ENCODE measurements at places on chromosomes 5 and 9.

DNA sequence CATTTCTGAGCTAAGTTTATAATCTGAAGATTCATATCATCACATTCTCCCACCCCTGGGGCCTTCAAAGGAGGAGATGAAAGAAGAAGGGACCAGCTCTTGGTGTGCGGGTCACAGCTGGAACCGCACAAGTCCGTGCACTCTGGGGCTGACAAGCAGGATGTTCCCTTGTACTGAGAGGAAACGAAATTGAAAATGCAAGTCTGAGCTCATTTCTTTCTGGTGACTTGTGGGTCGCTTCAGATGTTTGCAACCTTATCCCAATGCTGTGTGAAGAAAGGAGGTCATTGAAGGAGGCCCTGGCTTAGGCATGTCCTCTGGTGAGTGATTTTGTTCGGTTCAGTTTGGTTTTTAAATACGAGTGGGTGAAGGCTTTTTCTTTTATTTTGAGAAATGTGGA is 59.6 kb downstream of the C9orf152 start:
- DNase-seq, result no peak

GRCh38 chr5:15676591-15676990 is 176.6 kb downstream of the FBXL7 start:
- no peak for DNase-seq

GRCh38 chr9:70563431-70564204 is 149.2 kb upstream of the KLF9 start:
- no peak for DNase-seq

DNA sequence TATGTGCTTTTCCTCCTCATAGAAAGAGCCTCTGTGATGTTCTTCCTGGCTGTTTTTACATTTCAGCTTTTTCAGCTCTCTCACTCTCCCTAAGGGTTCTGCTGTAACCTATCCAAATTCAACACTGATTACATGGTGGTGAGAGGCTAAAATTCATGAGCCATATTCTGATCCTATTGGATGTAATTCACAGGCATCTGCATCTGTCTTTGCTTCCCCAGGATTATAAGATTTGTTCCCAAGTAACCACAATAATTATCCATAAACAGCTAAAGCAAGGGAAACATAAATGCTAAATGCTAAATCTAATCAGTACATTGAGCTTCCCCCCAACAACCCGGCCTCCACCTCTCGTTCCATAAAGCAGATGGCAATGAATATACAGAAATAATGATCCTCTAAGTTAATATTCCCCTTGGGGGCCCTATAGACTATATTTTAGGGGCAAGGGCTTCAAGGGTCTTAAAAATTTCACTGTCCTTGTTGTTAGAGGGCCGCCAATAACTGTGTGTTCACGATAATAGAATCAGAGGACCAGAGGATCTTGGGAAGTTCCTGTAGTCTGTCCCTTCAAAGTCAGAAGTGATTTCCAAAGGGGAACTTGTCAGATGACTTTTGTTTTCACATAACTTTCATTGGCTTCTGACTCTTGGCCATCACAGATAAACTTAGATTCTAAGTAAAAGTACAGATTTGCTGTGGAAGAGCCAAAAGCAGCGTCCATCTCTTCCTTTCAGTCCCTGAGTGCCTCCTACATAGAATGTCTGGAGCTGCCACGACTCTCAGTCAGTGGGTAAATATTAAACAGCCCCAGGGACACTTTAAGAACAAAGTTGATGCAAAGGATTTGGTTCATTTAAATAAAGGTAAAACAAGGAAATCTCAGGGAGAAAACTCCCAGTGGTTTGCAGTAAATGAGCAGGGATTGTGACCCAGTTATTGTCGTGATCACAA is 125.6 kb downstream of the ALDH1A1 start:
- DNase-seq, result no peak

DNA sequence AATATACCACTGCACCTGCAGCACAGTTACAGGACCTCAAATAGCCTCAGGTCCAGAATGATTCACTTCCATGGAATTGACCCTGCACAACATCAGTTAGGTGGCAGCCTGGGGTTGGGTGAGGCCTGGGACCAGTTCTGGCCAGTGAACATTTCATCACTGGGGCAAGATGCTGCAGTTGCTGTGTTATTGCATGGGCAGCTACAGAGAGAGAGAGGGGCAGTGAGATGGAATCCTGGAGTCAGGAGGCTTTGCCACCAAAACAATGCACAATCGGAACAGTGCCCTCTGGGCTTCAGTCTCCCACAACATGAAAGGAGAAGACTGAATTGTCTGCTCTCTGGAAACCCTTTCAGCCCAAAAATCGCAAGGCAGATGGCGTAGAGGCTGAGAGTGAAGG is 51.8 kb downstream of the SH3TC2 start:
- no peak for DNase-seq

- no peak for DNase-seq
These were observed 11.3 kb downstream of the CTXN3 start for GRCh38 chr5:127660047-127660733.

DNA sequence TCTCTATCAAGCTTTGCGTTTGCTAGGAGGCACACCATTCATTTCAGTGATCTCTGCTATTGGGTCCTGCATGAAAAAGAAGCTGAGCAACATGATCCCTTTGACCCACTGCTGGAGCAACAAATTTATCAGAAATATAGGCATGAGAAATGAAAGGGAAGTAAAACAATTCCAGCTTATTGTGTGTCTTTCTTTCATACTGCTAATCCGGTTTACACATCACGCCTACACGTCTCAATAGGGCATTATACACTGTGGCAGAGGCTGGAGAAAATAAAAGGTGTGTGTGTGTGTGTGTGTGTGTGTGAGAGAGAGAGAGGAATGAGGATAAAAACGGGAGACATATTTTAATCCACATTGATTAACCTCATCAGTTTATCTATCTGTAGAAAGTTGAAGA is 2.4 kb downstream of the PTCH1 start:
- DNase-seq, result no peak

DNA sequence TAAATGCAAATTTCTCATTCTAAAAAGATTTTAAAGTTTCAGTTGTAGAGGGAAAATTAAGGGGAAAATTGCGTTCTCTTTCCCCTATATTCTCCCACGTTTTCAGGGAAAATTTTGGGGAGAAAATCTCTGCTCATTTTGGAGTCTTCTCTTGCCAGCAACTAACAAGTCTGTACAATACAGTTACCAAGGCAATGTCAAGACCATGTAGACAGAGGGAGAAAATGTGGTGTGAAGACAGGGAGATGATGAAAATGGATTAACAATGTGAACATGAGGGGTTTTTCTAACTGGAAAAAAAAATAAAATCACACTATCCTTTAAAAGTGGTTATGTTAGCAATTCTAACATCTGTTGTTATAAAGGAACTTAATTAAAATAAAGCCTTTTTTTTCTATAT is 22.3 kb downstream of the SLC1A3 start:
- DNase-seq, result no peak

DNA sequence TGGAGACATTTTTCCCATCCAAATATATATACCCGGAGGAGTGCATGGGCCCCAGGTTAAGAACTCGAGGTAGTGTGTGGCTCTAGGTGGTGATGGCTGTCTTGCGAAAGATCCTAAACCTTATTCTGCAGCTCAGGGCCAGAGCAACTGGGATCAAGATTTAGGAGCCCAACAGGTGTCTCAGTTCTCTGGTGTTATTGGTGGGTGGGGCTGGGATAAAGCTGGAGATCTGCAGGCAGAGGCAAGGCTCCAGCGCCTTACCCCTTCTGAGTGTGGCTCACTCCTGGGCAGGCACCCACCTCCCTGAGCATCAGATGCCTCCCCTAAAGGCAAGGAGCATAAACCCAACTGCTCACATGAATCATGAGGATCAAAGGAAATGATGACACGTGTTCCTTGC is 11.2 kb downstream of the UBE2QL1 start:
- no peak for DNase-seq

GRCh38 chr5:10534561-10535530 is 29.0 kb upstream of the ANKRD33B start:
- no peak for DNase-seq

DNA sequence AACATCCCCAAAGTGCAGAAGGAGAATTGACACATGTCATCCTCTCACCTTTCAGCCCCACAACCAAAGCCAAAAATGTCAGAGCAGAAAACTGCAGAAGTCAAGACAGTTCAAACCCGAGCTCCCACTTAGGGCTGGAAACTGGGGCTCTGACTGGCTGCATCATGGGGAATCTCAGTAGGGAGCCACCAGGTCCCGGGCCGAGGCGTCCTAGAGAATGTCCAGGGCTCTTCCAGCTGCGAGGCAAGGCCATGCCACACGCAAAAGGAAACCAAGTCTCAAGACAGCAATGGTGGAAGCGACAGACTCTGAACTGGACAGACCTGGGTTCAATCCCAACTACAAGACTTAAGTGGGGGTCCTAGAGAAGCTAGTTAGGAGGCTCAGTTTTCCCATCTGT is 13.8 kb downstream of the SH3PXD2B start:
- DNase-seq, result no peak

- DNase-seq, result peak; percentile 56
These were observed 19.3 kb upstream of the PIP5K1B start for GRCh38 chr9:68685770-68686169.

DNA sequence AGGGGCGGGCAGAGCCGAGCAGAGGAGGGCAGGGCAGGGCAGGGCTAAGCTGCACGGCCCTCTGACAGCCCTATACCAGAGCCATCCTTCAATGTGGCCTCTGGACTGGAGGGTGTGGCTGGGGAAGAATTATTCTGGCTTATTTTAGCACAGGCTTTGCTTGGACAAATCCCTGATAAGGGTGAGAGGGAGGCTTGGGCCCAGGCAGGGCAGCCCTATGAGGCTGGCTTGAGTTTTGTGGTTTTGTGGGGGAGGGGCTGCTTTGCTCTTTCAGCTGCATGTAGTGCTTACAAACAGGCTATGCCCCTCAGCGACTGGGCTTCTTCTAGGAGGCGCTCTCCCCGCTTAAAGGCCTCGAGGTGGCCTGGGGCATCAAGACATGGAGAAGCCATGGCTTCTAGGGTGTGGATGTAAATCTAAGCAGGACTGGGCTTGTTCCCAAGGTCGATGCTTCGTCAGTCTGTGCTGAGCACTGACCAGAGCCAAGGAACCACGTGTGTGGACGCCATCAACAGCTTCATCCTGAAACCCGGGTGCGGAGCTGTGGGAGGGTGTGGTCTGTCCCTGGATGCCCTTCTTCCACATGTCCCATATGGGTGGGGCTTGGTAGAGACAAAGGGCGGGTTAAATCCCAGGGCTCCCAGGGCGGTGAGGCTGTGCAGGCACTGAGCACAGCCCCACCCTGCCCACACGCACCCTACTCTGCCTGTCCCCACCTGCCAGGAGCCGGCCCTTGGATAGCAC is 45.7 kb upstream of the IPPK start:
- DNase-seq, result no peak

Data from HuH-7 (cell line).